Activated T-cell treated with anti-CD3 and anti-CD28 coated beads for 4 hours (primary cell): ENCODE measurements at places on chromosomes 3 and 15.

DNA sequence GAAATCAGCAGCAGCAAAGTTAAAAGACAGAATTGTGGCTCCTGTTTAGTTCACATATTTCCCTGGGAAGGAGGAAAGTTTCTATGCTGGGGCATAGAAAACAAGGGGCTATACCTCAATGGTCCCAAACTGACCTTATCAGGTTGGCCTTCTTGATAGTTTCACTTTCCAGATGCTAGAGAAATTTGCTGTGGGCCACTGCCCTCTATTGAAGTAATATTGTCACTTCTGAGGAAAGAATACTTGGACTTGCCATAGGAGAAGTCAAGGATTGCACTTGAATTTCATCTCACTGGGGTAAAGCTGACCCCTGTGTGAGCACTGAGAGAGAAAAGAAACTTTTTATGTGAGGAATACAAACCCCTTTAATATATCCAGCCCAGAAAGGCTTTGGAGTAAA is 49.3 kb upstream of the XCR1 start:
- DNase-seq = no peak

GRCh38 chr3:59374818-59375211 is 325.0 kb upstream of the CFAP20DC start:
- DNase-seq = no peak

- DNase-seq = no peak
These were observed 1306.3 kb upstream of the EPHA6 start for GRCh38 chr3:95508124-95508523.

GRCh38 chr15:76336254-76337058 is at the start of gene ISL2:
TSS of gene ISL2 (plus strand) at chr15:76336773. CDS start at chr15:76336884, 111 bp downstream.
- DNase-seq = peak; percentile 55

- DNase-seq = no peak
These were observed 464.1 kb downstream of the EPHA6 start for GRCh38 chr3:97278506-97278905.

DNA sequence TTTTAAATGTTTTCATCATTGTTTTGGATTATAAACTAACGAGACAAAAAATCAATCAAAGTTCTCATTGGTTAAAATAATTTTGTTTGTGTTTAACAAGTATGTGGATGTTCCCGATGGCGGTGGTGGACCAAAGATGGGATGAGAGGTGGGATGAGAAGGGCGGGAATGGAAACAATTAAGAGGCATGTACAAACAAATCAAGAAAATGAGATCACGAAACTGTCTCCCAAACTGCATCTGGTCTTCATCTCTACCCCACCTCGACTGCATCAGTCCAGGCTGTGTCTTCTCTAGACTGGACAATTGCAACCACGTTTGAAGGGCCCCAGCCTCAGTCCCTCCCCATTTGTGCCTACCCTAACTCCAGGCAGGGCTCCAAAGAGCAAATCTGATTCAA is 56.1 kb downstream of the SLC12A8 start:
- no peak for DNase-seq

DNA sequence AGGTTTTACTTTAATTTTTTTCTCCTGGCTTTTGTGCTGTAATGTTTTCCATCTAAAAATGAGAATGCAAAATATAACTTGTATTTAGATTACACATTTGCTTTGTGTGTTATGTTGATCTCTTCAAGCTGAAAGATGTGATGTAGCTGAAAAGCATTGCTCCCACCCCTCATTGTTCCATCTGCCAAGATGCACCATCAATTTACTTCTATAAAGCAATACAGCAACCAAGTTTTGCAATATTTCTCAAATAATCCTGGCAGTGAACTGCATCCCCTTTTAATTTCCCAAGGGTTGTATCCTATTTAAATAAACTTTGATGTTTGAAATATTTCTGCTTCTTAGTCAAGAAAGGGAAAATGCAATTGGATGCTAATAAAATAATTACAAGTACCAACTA is 52.6 kb upstream of the DUT start:
- DNase-seq = no peak

DNA sequence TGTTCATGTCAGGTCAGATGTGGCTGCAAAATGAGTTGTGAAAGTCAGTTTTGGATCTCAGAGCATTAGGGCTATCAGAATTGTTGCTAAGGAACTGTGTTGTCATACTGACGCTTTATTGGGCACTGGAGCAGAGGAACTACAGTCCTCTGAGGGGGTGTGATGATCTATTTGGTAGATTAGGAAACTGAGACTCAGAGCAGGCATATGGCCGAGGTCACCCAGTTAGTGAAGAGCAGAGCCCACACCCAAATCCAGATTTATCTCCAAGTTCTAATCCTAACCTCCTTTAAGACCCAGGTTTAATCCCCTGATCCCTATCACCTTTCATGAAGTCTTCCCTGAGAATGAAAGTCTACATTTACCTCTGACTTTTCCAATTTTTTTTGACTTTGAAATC is 25.6 kb upstream of the GLCE start:
- DNase-seq = no peak

DNA sequence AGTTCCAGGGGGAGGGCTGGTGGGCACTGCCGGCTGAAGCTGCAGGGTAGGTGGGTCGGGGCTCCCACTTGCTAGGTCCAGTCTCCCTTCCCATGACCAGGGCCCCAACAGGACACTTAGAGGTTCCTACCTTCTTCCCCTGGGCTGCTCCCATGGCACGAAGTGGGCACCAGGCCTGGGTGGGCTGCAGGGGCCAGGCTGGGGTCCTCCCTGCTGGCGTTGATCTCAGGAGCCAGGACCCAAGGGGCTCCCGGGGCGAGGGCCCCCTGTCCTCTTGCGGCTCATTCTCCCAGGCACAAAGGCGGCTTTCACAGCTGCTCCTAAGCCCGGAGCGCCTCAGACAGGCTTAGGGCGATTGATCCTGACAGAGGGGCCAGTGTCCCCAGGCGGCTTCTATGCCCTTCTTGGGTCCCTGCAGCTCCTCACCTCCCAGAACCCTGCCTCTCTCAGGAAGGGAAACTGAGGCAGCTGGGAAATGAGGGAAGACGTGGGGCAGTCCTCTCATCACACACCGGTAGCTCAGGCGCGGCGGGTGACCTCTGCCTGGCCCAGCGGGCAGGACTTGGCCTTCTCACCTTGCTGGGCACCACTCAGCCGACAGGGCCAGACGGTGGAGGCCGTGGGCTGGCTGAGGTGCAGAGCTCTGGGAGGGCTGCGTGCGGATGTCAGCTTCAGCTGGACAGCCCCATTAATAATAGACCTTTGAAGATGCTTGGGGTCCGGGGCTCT is 39.6 kb downstream of the FAM3D start:
- DNase-seq = no peak

GRCh38 chr15:89776274-89777072 is at the start of gene MESP2:
TSS of gene MESP2 (plus strand) at chr15:89776332. CDS start at chr15:89776358, 26 bp downstream.
- DNase-seq = peak; percentile 7

DNA sequence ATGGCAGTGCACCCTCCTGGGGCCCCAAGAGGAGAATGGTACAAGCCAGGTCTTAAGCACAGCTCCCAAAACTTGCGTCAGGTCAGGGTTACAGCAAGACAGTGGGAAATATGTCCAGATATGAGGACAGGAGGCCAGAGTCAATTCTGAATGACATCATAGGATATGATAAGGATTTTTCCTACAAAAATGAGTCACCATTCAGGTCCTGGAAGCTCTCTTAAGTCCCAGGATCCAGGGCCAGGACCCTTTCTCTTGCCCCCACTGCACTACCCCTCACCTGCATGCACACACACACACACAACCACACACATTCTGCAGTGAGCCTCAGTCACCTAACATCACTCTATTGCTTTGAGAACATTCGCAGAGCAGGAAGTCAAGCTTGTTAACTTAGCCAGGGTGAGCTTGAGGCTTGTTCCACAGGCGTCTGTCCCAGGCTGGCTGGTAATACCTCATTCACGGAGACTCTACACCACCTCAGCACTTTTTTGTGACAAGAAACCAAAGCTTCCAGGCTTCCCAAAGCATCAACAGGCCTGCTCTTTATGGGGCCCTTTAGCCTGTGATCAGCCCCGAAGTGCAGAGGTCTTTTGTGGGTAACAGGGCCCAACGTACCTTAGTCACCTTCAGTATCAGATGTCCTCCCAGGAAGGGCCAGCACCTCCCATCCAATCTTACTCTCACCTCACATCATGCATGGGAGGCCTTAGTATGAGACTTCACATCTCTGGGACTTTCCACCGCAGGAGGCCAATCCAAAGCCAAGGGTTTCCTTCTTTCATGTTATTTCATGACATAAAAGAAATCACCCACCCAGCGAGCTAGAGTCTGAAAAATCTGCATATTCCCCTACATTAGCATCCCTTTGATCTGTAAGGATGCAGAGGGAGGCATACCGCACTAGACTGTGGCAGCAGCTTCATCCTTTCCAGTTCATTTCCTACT is 74.0 kb upstream of the LIPC start:
- DNase-seq = no peak
